ENCODE measurements at places on chromosomes 12 and 14. TPM values are rescaled to one million over a fixed set of nuclear protein-coding genes. Genes with fewer than 3 reads are reported as not detected.

The RASSF8 gene
- total RNA-seq, result 22.9 TPM

The CEBPE gene
- total RNA-seq, result not detected

The NANOG gene
- not detected for total RNA-seq

The SDR9C7 gene
- not detected for total RNA-seq

The SAMD15 gene
- total RNA-seq, result 0.77 TPM
